ENCODE measurements at places on chromosomes 7 and 10. TPM values are rescaled to one million over a fixed set of nuclear protein-coding genes. Genes with fewer than 3 reads are reported as not detected.

DNA sequence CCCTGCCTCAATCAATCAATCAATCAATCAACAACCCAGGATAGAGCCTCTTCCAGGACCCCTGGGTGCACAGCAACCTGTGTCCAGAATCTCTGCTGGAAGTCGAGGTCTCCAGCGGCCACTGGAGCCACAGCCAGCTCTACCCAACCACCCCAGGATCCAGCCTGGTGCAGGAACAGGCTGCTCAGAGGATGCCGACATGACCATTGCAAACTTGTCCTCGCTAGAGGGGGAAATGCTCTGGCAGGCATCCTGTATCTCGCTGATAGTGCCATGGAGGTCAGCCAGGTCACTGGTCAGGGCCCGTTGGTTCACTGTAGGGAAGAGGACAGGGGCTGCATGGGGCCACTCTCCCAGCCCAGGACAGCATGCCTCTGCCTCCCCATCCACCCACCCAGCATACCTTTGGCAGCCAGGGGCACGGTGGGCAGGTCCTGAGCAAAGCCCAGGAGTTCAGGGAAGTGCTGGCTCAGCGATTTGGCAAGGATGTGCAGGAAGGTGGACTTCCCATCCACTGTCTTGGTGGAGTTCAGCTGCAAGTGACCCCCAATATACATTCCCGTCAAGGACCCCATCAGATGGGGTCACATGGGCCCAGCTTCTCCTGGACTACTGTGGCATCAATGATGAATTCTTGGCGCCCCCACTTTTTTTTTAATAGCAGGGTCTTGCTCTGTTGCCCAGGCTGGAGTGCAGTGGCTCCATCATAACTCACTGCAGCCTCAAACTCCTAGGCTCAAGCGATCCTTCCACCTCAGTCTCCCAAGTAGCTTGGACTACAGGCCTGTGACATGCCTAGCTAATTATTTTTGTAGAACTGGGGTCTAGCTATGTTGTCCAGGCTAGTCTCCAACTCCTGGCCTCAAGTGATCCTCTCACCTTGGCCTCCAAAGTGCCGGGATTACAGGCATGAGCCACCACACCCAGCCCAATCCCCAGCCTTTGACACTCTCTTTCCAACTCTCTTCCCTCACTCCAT lies 49.4 kb downstream of the GRID2IP start:
- no peak for DNase-seq

Gene BAIAP2L1
- total RNA-seq = 0.36 TPM

Gene SPDYE11
- not detected for total RNA-seq

DNA sequence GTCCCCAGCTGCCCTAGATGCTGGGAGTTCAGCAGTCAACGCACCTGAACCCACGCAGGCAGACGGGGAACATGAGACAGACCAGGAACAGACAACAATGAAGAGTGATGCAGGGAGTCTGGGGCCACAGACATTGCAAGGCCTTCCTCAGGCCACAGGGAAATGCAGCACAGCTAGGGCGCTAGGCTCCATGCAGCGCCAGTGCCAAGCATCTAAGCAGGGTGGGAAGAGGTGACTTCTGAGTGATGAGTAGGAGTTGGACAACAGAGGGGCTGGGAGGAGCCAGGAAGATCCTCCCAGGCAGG lies 7.7 kb upstream of the RET start:
- DNase-seq = no peak

DNA sequence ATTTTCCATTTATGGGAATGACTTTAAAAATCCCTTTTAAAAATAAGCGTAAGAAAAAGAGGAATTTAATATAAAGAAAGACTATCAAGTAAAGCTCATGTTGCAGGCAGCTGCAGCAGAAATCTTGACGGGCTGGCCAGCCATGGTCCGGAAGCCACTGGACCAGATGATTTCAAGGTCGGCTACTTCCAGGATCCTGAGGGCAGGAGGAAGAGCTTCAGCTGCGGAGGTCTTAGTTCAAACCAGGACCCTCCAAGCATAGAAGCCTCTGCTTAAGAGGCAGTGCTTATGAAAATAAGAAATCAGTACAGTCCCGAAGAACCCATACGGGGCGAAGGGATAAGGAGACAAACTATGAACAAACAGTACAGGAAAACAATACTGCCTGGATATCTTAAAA lies 220.2 kb upstream of the CELF2 start:
- DNase-seq = no peak

DNA sequence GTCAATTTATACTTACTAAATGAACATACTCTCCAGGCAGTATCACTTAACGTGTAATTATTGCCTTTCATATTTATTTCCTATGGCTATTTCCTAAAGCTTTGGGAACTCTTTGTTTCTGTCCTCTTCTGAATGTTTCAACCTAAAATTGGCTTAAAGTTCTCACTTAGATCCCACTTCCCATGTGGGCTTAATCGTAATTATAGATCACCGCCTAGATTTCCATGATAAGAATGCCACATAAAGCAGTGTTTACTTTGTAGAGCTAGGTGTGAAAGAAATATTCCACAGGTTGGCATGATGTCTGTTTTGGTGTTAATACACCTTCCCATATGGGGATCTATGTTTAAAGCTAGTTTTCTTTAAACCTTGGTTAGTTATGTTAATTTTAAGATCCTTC lies 1.5 kb downstream of the HDAC9 start:
- DNase-seq = no peak

DNA sequence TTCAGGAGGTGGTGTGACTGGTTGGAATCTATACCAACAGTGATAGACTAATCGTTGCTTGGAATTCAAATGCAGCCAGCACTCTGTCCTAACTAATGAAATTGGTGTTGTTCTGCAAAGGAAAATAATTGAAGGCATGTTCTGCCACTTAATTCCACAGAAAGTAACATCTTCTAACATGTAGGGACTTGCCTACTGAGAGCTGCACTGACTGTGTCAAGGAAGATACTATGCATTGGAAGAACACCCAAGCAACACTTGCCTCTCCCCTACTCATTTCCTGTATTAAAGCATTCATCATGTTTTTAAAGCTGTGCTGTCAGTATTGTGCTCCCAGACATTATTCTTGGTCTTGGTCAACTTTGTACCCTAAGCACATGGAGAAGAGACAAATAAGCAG lies 2.7 kb upstream of the CYP3A7 start:
- no peak for DNase-seq

Gene YAE1
- total RNA-seq = 23.4 TPM

Gene ALKBH4
- total RNA-seq = 11.8 TPM

Measured in CD4-positive, alpha-beta memory T cell (primary cell).